ENCODE measurements at places on chromosomes 3 and 15. TPM values are rescaled to one million over a fixed set of nuclear protein-coding genes. Genes with fewer than 3 reads are reported as not detected.

GRCh38 chr15:100769043-100769974 is 110.3 kb upstream of the ALDH1A3 start:
- peak; percentile 61 for DNase-seq

- DNase-seq = no peak
Measured at GRCh38 chr3:152195206-152195605, 73.5 kb upstream of the MBNL1 start.

- DNase-seq = no peak
Measured at GRCh38 chr15:40084650-40085049, 24.0 kb downstream of the BMF start.

DNA sequence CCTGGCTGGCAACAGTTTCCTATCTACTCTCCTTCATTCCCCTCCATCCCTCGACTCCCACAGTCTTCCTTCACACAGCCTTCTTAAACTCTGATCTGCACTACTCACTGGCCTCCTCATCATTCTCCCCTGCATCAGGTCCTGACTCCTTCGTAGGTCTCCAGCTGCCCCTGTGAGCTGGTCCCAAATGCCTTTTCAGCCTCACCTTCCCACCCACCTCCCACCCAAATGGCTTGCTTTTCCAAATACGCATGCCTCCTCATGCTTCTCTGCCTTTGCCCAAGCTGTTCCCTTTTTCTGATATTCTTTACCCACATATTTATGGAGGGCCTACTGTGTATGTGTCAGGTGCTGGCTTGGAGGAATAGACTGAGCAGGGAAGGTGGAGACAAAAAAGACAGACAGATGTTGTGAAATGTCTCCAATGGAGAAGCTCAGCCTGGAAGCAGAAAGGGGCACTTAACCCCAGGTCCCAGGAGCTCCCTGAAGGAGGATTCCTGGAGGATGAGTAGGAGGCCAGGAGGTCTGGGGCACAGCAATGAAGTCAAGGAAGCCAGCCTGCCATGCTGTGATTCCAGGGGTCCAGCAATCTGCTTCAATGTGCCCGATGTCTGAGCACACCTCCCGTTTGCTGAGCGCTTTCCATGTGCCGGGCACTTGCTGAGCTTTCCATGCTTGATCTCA is 252.2 kb downstream of the SHQ1 start:
- no peak for DNase-seq

GRCh38 chr3:149327156-149327555 is 6.3 kb downstream of the TM4SF18 start:
- DNase-seq = no peak

GRCh38 chr3:60992395-60992794 is 258.9 kb downstream of the FHIT start:
- no peak for DNase-seq

DNA sequence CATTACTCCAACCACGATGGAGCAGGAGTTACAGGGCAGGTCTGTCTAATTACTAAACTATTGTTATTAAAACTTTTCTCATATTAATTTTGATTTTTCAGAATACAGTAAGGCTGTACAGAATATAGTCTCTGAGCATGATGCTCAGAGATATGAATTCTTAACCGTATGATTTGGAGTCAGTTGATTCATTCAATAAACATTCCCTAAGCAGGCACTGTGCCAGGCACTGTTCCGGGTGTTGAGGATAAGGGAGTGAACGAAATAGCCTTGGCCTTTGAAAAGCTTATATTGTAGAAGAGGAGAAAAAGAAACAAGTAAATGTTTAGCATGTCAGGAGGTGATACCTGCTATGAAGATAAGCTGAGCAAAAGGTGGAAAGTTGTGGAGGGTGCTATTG is 187.3 kb downstream of the KCNAB1 start:
- no peak for DNase-seq

- no peak for DNase-seq
Measured at GRCh38 chr15:88512601-88513000, 33.9 kb downstream of the DET1 start.

DNA sequence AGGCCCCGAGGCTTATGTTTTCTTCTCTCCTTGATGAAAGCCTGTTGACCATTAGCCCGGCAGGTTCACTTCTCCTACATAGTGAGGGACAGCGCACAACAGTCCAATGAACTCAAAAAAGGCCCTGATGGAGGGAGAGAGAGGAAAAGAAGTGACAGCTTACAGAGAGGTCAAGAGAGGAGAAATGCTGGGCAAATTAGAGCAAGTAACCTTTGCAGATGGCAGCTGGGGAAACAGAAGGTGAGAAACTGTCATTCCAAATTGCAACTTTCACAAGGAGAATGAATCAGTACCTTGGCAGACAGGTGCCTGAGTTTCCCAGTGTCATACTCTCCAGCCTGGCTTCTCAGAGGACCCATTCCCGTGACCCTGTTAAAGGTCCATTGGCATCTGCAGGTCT is 252.0 kb downstream of the EPHB1 start:
- no peak for DNase-seq

- no peak for DNase-seq
Measured at GRCh38 chr15:35624881-35625280, 78.9 kb upstream of the DPH6 start.

- peak; percentile 74 for DNase-seq
Measured at GRCh38 chr3:53806182-53807116, 39.8 kb downstream of the CHDH start.

DNA sequence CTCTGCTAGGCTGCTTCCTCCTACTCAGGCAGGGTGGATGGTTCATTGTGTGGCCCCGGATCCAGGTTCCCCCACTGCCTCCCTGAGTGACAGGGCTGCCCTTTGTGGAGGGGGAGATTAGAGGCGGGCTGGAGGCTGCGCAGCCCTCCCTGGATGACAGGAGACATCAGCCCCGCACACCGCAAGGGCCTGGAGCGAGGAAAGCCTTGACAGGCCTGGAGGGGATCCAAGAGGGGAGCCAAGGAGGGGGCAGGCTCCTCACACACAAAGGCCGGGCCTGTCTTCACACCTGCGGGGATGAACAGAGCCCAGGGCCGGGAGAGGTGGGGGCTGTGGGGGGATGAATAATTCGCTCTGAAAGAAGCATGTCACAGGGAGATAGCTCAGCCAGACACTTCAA is 72.9 kb downstream of the RPN1 start:
- no peak for DNase-seq

The ZKSCAN7 gene
- 2.3 TPM for total RNA-seq

The IDH3A gene
- total RNA-seq = 370 TPM

The KIF7 gene
- total RNA-seq = 5.8 TPM

The ERC2 gene
- total RNA-seq = 6.2 TPM

The SLC9C1 gene
- 3.9 TPM for total RNA-seq

The GOLGA6D gene
- not detected for total RNA-seq

All from cardiac septum (tissue), 1 donor.